Neural crest cell (in vitro differentiated cells): ENCODE measurements at places on chromosomes 6 and 20. TPM values are rescaled to one million over a fixed set of nuclear protein-coding genes. Genes with fewer than 3 reads are reported as not detected.

DNA sequence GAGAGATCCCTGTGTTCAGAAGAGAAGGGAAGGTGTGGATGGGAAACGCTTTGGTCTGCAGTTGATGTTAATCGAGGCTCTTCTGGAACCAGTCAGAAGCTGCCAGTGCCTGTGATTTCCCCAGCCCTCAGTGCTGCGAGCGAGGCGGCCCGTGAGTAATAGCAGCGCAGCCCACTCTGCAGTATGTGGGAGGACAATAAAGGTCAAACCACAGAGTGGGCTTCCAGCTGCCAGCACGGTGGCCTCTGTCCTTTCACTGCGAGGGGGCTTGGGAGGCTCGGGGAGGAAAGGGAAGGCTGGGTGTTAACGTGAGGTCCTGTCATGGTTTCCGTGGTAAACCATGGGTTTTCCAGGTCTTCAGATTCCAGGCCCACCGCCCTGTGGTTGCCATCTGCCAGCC is 32.3 kb upstream of the TAGAP start:
- DNase-seq: no peak

GRCh38 chr6:117328005-117328389 is 62.6 kb downstream of the VGLL2 start:
- no peak for DNase-seq

DNA sequence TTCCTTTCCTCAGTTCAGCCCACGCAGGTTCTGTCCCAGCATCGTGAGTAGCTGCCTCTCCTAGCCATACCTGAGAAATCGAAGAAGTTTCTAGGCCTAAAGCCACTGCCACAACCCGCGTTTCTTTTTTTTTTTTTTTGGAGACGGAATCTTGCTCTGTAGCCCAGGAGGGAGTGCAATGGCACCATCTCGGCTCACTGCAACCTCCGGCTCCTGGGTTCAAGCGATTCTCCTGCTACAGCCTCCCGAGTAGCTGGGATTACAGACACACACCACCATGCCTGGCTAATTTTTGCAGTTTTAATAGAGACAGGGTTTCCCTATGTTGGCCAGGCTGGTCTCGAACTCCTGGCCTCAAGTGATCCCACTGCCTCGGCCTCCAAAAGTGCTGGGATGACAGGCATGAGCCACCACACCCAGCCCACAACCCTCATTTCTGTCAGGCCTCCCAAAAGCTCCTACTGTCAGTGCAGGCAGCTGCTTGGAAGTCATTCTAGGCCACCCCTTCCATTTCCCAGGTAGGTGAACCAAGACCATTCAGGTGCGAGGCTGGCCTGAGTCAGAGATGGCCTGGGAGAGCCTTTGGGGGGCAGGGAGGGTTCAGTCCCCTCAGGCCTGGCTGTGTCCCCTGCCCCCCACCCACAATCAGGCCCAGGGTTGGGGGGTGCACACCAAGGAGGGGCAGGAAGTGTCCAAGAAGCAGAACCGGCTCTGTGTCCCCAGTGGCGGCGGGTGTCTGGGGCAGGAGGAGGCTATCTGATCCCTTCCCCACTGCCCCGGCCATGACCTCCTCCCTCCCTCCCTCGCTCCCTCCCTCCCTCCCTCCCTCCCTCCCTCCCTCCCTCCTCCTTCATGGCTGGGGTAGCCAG is 47.2 kb downstream of the NOL4L start:
- DNase-seq: no peak

DNA sequence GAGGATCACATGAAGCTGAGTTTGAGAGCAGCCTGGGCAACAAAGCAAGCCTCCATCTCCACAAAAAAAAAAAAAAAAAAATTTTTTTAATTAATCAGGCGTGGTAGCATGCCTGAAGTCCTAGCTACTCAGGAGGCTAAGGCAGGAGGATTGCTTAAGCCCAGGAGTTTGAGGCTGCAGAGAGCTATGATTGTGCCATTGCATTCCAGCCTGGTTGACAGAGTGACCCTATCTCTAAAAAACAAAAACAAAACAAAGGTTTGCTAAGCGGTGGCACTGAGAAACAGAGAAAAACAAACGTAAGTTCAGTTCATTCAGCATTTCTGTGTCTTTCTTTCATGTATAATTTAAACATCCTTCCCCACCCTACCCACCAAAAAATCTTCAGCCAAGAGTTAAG is 78.4 kb downstream of the ANKS1A start:
- no peak for DNase-seq

GRCh38 chr6:131379948-131380347 is 193.1 kb upstream of the ARG1 start:
- DNase-seq: no peak

DNA sequence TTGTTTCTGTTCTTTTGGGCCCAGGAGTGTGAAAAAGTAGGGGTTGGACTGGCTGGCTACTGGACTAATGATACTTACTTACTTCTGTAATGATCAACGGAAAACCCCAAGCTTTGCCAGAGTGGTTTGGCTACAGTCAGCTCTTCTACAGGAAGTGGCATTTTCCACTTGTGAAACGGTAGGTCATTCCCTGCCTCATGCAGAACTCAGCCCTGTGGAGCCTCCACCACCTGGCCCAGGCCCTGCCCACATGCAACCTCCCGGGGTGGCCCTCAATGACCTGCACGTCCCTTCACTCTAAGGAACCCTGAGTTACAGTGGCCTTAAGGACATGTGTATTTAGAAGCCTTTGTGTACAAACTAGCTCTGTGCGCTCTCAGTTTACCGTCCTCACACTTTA is 140.4 kb downstream of the DTNBP1 start:
- DNase-seq: no peak

DNA sequence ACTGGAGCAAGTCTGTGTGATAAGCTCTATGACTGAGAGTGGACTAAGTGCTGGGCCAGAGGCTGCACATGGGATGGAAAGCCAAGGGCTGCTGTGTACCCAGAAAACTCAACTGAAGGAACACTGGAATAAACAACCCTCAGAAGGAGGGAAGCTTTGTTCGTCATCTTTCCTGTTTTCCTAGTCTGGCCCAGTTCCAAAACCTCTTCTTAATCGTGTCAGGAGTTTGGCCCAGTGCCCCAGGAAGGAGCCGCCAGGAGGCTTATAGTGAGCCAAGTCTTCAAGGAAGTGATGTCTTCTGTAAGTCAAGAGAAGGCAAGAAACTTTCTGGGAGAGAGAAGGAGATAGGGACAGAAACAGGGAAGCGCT is 23.3 kb upstream of the TOP1 start:
- DNase-seq: no peak

DNA sequence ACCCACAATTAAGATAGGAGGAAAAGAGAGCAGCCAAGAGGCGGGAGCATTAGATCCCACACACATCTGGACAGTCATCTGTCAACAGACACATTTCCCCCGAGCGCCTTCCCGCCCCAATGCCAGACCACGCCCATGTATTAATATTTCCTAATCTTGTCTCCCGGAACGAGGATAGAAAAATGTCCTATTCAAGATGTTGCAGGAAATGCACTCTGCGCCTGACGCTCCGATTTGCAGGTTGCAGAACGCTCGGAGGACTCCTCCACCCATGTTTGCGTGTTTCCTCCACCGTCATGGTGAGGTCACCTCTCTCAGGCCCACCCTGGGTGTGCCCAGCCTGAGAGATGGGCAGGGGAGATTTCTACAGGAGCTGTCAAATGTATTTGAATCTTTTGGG is 215.2 kb downstream of the TAF4 start:
- DNase-seq: no peak

- no peak for DNase-seq
Measured at GRCh38 chr6:79635232-79635543, 4.1 kb downstream of the SH3BGRL2 start.

- DNase-seq: no peak
Measured at GRCh38 chr6:53822401-53823125, 27.8 kb downstream of the LRRC1 start.

DNA sequence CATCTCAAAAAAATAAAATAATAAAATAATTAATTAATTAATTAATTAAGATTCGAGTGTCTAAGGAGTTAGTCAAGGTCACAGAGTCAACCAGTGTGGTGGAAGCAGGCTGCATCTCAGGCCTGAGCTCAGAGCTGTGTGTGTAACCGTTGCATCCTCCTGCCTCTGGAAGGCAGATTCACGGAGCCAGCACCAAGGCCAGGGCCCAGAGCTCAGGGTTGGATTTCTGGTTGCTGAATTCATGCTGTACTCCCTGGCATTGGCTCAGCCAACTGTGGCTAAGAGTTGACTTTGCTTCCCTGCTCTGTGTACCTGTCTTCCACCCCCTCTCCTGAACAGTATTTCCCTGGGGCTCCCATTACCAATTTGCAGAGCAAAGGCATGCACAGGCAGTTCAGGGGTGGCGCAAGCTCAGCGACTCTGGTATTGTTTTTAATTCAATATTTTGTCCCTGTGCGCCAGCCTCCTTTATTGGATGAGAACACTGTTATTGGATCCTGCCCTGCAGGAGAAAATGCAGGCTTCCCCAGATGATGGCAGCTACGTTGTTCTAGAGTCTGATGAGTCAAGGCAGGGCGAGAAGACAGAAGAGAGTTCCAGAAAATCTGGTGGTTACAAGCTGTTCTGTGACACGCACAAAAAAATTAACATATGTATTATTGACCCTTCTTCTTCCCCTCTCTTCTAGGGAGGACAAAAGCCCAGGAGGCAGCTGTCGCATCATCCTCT is 12.3 kb upstream of the CTNNBL1 start:
- DNase-seq: no peak

- no peak for DNase-seq
Measured at GRCh38 chr6:34817446-34817845, 25.6 kb downstream of the BLTP3A start.

- DNase-seq: no peak
Measured at GRCh38 chr6:21496196-21496595, 97.4 kb upstream of the SOX4 start.

GRCh38 chr6:154731296-154732218 is 1.7 kb upstream of the SCAF8 start:
- DNase-seq: no peak

GRCh38 chr20:34797012-34797995 is 28.1 kb downstream of the NCOA6 start:
- no peak for DNase-seq

- DNase-seq: no peak
Measured at GRCh38 chr6:63745784-63746183, 110.2 kb downstream of the PHF3 start.

GRCh38 chr6:64330694-64331307 is 695.2 kb downstream of the PHF3 start:
- peak; percentile 78 for DNase-seq

GRCh38 chr20:2804852-2805688 is 4.6 kb upstream of the CPXM1 start:
- no peak for DNase-seq

DNA sequence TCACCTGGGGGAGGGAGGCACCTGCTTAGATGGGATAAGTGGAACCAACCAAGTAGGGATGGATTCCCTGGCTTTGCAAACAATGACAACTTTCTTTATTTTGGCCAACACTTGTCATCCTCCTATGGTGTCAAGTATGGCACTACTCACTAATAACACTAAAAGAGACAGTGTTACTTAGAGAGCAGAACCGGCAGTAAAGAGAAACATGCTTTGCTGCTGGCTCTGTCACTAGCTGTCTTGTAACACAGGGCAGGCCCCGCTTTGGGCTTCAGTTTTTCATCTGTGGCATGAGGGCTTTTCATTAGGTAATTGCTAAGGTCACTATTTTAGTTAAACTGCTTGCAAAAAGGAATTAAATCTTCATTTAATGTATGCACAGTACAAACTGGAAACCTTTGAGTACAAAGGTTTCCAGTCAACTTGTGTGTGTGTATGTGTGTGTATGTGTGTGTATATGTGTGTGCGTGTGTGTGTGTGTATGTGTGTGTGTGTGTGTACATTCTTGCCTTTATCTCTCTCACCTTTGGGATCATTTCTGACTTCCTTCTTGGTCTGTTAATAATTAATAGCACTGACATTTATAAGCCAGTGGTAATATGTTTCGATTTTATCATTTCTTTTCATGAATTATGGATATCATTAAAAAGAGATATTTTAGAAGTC is 64.7 kb downstream of the BTBD3 start:
- no peak for DNase-seq

DNA sequence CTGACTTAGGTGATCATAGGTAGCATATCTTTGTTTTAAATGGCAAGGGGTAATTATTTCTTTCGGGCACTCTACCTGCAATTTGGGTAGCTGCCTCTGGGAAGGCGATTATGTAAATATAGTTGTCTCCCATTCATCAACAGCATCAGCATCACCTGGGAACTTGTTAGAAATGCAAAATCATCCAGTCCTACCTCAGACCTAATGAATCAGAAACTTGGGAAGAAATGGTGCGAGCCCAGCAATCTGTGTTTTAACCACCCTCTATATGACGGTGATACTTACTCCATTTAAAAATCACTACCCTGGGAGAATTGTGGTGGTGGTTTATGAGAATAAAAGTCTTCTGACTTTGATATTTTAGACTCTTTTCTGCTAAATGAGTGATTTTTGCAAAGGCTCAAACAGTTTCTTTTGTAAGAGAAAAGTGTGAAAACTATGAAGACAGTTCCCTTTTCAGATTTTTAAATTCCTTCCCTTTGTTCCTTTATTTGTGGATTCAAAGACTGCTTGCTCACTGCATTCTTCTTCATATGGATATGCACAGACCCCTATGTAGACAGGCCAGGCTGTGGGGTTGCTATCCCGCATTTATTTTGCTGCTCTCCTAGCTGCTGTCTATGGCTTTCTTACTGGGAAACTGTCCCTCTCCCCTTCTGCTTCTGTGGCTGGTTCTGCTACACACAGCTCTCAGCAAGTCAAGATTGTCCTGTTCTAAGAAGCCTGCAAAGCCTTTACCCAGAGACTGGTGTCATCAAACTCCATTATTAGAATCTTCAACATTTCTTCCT is 365.3 kb downstream of the RNF144B start:
- DNase-seq: no peak

GRCh38 chr6:88641178-88641903 is 322.1 kb downstream of the RNGTT start:
- DNase-seq: no peak

DNA sequence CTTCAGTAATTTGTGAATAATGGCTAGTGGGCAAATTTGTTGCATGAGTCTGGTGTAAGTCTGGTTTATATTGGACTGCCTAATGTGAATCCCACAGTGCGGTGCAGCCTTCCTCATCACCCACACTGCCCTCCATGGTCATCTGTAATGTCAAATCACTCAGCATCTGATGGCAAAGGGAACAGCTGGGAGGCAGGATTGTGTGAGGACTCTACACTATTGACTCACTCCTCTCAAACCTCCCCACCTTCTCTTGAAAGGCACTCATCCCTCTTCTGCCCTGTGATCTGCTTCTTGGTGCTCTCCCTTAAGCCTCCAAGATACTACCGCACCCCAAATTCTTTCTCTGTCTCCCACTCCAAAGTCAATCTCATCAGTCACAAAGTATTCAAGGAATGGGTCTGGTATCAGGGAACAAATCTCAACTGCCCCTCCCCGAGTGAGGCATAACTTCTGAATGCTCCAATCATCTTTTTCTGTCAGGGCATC is 146.0 kb upstream of the BEND6 start:
- DNase-seq: no peak

The TMEM244 gene
- not detected in 2 replicates for total RNA-seq

The FOXQ1 gene
- total RNA-seq: not detected in 2 replicates

The ZNF334 gene
- total RNA-seq: 21.0 and 21.4 TPM in 2 replicates

The EBF4 gene
- 23.2 and 24.6 TPM in 2 replicates for total RNA-seq

The C6orf52 gene
- 5.3 and 8.2 TPM in 2 replicates for total RNA-seq

The AVP gene
- not detected in 2 replicates for total RNA-seq

The HLA-DRB5 gene
- total RNA-seq: not detected in 2 replicates

The TAGAP gene
- total RNA-seq: not detected in 2 replicates

The FBXO30 gene
- total RNA-seq: 12.3 and 12.4 TPM in 2 replicates
